ENCODE measurements at places on chromosomes 4 and X. TPM values are rescaled to one million over a fixed set of nuclear protein-coding genes. Genes with fewer than 3 reads are reported as not detected.

DNA sequence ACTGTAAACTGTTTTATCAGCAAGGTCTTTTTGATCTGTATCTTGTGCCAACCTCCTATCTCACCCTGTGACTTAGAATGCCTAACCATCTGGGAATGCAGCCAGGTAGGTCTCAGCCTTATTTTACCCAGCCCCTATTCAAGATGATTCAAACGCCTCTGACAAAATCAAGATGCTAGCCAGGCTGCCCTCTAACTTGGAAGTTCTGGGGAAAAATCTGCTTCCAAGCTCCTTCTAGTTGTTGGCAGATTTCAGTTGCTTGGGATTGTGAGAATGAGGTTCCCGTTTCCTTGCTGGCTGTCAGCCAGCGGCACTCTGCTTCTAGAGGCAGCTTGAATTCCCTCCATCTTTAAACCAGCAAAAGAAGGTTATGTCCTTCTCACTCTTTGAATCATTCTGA, 34.7 kb downstream of the LUZP4 start:
- H3K4me1 ChIP-seq: no peaks in the 10 kb centered on the region
- H3K27me3 ChIP-seq: no peaks in the 10 kb centered on the region
- no peak overlapping the region for H3K27ac ChIP-seq
- no peak overlapping the region for H3K4me3 ChIP-seq
- DNase-seq: no peak

- no peak for DNase-seq
- no peaks in the 10 kb centered on the region for H3K27me3 ChIP-seq
- H3K4me1 ChIP-seq: peaks cover 51% of the 10 kb centered on the region
- peak overlapping the region; percentile 96 for H3K4me3 ChIP-seq
These were observed 882 bp upstream of the CXCR3 start for GRCh38 chrX:71619193-71619592.

- H3K27ac ChIP-seq: no peak overlapping the region
- no peak overlapping the region for H3K4me3 ChIP-seq
- no peaks in the 10 kb centered on the region for H3K4me1 ChIP-seq
- peaks cover 4% of the 10 kb centered on the region for H3K27me3 ChIP-seq
- DNase-seq: no peak
- no peaks in the 10 kb centered on the region for H3K36me3 ChIP-seq
These were observed 70.6 kb downstream of the TRAPPC11 start for GRCh38 chr4:183729430-183730328.

GRCh38 chrX:56733459-56734046, 4.5 kb downstream of the NBDY start:
- no peak overlapping the region for H3K4me3 ChIP-seq
- no peak overlapping the region for H3K27ac ChIP-seq
- peaks cover 14% of the 10 kb centered on the region for H3K36me3 ChIP-seq

- no peak overlapping the region for H3K27ac ChIP-seq
- no peak overlapping the region for H3K4me3 ChIP-seq
- no peak for DNase-seq
These were observed 40.1 kb downstream of the FAM241A start for GRCh38 chr4:112185334-112185733.

DNA sequence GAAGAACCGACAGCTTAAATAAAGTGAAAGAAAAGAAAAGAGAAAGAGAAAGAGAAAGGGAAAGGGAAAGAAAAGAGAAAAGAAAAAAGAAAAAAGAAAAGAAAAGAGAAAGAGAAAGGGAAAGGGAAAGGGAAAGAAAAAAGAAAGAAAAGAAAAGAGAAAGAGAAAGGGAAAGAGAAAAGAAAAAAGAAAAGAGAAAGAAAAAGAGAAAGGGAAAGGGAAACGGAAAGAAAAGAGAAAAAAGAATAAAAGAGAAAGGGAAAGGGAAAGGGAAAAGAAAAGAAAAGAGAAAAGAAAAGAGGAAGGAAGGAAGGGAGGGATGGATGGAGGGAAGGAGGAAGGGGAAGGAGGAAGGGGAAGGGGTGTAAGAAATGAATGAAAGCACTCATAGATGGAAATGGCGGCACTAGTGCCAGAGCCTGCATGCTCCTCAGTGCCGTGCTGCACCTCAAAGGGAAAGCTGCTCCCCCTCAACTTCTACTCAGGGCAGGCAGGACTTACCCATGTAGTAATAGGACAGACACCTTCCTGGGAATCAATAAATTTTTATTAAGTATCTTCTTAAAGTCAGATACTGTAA, 70.7 kb downstream of the AFAP1 start:
- no peak for DNase-seq
- peaks cover 6% of the 10 kb centered on the region for H3K36me3 ChIP-seq
- peaks cover 16% of the 10 kb centered on the region for H3K4me1 ChIP-seq
- H3K27me3 ChIP-seq: no peaks in the 10 kb centered on the region
- H3K4me3 ChIP-seq: peak overlapping the region; percentile 8

DNA sequence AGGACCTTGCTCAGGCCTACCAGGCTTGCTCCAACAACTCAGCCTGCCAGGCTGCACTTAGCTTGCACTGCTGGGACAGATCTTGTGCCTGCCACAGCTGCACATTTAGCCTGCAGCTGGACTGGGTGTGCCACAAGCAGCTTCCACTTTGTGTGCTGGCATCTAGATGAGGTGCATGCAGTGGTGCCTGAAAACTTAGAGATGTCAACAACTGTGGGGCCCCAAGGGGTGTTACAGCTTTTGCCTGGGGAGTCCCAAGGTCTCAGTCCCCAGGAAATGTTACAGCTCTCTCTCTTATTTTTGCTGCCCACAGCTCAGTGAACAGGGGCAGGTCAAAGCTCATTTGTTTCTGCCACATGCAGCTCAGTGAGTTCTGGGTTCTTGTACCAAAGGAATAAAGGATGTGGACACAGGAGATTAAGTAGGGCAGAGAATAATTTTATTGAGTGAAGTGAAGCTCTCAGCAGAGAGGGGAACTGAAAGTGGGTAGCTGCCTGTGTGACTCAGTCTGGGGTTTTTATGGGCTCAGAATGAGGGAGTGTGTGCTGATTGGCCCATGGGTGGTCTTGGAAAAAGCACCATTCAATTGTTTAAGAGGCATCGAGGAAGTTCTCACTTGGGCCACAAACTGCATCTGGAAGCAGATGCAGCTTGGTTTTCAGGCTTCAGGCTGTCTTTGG, 828.3 kb downstream of the TECRL start:
- DNase-seq: no peak
- no peaks in the 10 kb centered on the region for H3K36me3 ChIP-seq
- no peaks in the 10 kb centered on the region for H3K27me3 ChIP-seq
- H3K4me3 ChIP-seq: no peak overlapping the region

- peaks cover 6% of the 10 kb centered on the region for H3K27me3 ChIP-seq
- no peak overlapping the region for H3K4me3 ChIP-seq
- DNase-seq: no peak
- no peaks in the 10 kb centered on the region for H3K4me1 ChIP-seq
- peaks cover 10% of the 10 kb centered on the region for H3K36me3 ChIP-seq
These were observed 48.5 kb downstream of the CCKAR start for GRCh38 chr4:26441771-26442170.

GRCh38 chr4:68021185-68021584, 57.9 kb upstream of the TMPRSS11A start:
- H3K27me3 ChIP-seq: peaks cover 2% of the 10 kb centered on the region
- no peaks in the 10 kb centered on the region for H3K4me1 ChIP-seq
- H3K36me3 ChIP-seq: no peaks in the 10 kb centered on the region
- H3K4me3 ChIP-seq: no peak overlapping the region

TLR3 gene
- 1.1 TPM for total RNA-seq

GASK1B gene
- 0.83 TPM for total RNA-seq

ASB12 gene
- not detected for total RNA-seq

BEND2 gene
- total RNA-seq: not detected

PLAC8 gene
- 314 TPM for total RNA-seq

EDA gene
- 0.94 TPM for total RNA-seq
